MV-4-11 (cell line): ENCODE measurements at places on chromosomes 12 and 14.
A peak's percentile ranks its signal among the peaks of the same experiment; 100 is the strongest.

DNA sequence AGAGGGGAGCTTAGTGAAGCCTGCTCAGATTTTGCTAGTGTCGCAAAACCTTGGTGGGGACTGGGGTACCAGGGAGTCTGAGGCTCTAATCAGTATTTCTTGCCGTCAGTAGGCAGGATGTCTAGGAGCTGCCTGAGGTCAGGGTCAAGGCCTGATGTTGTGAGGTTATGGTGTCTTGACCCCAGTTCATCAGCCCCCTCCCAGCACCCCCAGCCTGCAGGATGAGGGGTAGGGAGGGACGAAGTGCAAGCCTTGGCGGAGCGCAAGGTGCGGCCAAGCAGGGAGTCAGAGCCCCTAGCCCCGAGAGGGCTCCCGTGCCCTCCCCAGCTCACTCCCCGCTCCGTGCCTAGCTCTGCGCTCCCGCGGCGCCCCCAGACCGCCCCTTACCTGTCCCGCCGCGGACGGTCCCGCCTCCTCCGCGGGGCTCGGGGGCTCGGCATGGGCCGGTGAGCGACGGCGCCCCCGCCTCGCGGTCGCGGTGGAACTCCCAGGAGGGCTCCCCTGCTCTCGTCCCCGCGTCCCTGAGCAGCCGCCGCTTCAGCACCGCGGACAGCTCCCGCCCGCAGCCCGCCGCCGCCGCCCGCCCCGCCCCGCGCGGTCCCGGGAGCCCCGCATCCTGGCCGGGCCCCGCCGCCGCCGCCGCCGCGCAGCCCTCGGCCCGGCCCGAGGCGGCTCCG is 347 bp downstream of the SYNDIG1L start:
- no peak for DNase-seq

DNA sequence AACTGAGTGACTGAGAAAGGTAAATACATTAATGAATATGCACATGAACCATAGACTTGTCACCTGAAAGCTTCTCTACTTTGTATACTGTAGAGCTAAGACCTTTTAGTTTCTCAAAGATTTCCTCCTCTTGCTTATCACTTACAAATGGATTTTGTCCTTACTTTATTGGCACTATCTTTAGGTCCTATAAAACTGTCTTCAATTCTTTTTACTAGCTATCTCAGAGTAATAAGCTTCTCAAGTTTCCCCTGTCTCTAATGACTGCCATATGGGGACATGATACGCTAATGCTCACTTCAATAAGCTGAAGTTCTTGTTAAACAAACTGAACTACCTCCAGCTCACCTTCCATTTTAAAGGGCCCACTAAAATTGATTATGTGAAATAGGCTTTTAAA is 468.2 kb upstream of the CCDC196 start:
- DNase-seq, result no peak

DNA sequence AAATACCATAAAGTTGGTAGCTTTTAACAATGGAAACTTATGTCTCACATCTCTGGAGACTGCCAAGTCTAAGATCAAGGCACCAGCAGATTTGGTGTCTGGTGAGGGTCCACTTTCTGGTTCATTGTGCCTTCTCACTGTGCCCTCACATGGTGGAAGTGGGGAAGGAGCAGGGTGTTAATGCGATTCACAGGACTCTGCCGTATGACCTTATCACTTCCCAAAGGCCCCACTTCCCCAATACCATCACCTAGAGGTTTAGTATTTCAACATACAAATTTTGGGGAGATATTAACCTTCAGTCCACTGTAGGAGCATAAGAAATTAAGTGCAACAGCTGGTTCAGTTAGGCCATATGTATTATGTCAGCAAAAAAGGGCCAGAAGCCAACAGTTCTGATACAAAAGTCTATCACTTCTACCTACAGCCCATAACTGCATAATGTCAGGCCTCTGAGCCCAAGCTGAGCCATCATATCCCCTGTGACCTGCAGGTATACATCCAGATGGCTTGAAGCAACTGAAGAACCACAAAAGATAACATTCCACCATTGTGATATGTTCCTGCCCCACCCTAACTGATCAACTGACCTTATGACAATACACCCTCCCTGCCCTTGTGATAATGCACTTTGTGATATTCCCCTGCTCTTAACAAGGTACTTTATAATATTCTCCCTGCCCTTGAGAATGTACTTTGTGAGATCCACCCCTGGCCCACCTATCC is 24.7 kb downstream of the DDHD1 start:
- peak; percentile 23 for DNase-seq

DNA sequence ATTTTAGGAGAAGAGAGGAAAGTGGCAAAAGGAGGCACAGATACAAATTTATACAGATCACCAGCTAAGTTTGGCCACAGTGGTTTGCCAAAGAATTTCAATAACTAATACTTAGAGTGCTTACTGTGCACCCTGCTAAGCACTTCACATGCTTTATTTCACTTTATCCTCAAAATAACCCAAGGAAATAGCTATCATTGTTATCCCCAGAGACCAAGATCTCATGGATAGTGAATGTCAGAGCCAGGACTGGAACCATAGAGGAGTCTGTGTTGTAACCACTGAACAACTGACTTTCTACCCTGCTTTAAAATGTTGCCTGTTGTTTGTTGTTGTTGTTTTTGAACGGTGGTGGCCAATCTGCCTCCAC is 1.3 kb upstream of the TCP11L2 start:
- no peak for DNase-seq

DNA sequence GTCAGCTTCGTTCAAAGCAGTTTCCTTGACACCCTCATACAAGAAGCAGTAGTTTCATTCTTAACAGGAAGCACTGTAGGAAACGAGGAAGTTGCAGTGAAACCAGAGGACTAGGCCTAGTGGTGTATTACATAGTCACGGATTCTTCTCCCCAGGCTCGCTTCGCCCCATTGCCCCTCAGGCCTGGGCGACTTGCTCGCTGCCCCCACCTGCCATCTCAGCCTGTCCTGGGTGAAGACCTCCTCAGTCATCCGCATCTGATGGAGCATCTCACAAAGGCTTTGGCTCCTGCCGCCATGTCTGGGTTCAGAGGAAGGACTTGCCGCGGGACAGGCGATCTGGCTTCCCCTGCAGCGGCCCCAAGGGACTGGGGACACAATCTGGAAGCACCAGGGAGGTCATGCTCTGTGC is 93.5 kb downstream of the LMNTD1 start:
- DNase-seq, result peak; percentile 87

DNA sequence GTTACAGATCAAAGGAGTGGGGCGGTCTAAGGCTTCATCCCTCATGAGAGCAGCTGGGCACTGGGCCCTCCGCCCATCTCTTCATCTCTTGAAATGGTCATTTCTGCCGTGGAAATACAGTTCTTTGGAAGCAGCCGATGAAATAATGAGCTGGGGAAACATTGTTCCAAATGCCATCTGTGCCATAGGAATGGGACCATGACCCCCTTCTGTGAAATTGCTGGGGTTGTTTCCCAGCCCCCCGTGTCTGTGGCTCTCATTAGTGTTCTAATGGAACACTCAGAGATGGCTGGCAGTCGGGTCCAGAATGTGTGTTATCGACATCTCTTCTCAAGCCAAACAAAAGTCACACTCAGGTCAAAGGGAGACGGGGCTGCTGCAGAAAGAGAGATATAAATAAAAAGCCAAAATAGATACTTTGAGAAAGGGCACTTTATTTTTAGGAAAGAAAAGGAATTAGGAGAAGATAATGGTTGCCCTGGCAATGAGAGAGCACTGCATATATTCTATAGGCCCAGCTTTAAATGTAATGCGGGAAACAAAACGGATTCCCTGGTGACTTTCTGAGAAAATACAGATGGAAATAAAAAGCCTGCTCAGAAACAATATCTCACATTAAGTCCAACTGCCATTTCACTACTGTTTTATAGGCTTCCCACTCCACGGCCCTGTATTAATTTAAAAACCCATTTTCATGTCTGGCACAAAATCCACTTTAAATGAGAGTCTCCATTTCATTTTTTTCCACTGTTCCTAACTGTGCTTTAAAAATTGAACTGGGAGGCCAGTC is 107.1 kb downstream of the TTC8 start:
- DNase-seq, result no peak

GRCh38 chr12:18939051-18939450 is 190.5 kb upstream of the PLEKHA5 start:
- DNase-seq, result no peak

GRCh38 chr12:6962285-6963015 is 8.0 kb downstream of the PHB2 start:
- DNase-seq, result no peak

- DNase-seq, result no peak
These were observed 17.2 kb downstream of the USP30 start for GRCh38 chr12:109069307-109070271.

- no peak for DNase-seq
These were observed 17.6 kb downstream of the CCDC88C start for GRCh38 chr14:91399868-91400640.

- DNase-seq, result no peak
These were observed 19.5 kb upstream of the EPS8 start for GRCh38 chr12:15808652-15809051.

DNA sequence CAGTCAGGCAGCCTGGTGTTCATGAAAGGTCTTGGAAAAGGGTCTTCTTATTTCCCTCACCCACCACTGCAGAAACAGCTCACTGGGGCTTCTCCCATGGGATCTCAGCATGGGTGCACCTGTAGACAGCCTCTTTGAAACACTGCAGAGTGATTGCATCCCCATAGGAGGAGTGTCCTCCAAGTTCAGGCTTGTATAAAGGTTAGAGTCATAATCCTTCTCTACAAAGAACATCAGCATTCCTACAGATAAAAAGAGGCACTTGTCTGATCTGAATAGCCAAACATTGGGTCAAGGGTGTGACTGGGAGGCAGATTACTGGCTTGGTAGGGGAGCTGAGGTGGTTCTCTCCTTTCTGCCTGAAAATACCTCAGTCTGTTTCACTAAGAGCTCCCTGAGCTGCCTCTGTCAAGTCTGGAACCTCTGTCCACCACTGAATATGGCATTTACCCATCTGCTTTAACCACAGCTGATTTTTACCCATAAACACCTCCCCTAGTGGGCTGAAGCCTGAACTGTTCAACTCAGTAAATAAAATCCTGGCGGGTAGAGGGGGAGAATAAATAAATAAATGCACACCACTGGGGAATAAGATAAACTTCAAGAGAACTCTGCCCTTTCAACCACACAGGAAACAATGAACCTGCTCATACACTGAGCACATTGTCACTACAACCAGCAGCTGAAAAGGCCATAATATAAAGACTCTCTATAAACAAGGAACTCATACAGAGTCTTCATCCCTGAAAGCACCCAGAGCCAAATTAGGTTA is 120.7 kb upstream of the SCAF11 start:
- DNase-seq, result no peak

DNA sequence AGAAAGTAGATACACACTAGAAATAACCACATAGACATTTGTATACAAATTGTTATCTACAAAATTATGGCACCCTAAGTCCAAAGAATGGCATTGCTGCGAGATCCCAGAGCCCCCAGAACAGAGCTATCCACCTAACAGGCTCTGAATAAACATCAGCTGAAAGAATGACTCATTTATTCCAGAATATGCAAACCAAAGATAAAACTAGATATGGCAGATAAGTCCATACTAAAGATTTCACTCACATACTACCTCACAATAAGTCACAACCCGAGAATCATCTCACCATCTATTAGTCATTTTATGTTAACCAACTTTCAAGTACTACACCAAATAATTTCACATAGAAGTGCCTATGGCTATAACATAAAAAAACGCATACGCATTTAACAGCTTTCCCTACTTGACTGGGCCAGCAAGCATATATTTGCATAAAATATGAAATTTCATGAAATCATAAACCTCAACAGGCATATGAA is 5.6 kb downstream of the CNIH1 start:
- no peak for DNase-seq

DNA sequence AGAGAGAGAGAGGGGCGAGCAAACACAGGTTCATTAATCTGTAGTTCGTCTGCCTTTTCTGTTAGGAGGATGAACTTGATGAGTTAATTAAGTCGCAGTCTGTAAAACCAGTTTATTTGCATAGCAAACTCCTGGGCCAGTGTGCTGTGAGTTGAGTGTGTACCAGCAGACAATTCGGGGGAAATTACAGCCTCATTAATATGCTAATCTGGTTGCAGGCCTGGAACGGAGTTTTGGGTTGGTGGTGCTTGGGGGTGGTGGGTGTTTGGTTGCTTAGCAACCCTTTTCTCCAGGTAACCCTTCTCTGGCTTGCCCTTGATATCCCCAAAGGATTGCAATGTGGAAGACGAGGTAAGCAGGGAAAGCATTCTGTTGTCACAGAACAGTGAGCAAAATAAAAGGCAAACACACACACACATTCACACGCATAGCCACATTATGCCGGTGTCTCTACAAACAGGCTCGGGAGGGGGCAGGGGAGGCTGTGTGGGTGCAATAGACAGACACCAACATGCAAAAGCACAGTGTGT is 29.2 kb upstream of the LHX5 start:
- no peak for DNase-seq

- no peak for DNase-seq
These were observed 6.9 kb downstream of the OXA1L start for GRCh38 chr14:22773162-22774010.

- DNase-seq, result peak; percentile 2
These were observed 5.9 kb downstream of the PRPF39 start for GRCh38 chr14:45089813-45090212.

GRCh38 chr14:91258011-91258618 is 13.6 kb upstream of the GPR68 start:
- DNase-seq, result peak; percentile 49

GRCh38 chr14:30681752-30682355 is 59.7 kb downstream of the SCFD1 start:
- no peak for DNase-seq

DNA sequence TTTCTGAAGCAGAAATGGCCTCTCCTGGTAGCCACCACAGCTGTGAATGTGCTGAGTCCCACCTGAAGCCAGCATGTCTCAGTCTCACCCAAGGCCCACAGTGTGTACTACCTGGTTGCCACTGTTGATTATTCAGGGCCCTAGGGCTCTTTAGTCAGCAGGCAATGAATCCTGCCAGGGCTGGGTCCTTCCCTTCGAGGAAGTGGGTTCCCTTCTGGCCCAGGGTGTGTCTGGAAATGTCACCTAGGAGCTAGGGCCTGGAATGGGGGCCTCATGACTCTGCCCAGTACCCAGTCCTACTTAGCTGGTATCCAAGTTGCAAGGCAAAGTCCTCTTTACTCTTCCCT is 207.4 kb downstream of the SYNE2 start:
- no peak for DNase-seq
